ENCODE measurements at places on chromosomes 12 and 14.
A peak's percentile ranks its signal among the peaks of the same experiment; 100 is the strongest.

DNA sequence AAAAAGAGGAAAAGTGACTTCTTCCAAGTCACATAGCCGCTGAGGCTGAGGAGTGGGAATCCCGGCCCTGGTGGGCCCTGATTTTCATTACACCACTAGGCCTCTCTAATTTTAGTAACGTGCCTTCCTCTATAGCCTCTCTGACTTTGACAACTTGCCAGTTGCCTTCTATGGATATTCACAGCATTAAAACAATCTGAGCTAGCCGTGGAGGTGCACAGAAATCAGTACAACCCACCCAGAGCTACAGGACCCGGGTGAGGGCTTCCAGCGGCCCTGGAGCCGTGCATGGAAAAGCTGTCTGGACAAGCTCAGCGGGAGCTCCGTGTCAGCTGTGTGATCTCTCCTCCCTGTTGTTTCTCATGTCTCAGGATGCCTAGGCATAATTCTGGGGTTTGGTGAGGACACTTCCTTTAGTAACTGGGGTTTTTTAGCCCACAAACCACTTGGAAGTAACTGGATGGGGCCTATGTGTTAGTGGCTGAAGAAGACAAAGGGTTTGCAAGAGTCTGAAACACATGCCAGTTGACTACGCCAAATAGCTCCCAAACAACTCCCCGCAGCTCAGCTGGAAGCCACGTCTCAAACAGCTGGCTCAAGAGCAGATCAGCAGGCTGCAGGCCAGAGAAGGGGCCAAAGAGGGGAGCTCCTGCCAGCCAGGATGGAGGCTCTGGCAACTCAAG, 53.0 kb downstream of the SSH1 start:
- DNase-seq: peak; percentile 93

DNA sequence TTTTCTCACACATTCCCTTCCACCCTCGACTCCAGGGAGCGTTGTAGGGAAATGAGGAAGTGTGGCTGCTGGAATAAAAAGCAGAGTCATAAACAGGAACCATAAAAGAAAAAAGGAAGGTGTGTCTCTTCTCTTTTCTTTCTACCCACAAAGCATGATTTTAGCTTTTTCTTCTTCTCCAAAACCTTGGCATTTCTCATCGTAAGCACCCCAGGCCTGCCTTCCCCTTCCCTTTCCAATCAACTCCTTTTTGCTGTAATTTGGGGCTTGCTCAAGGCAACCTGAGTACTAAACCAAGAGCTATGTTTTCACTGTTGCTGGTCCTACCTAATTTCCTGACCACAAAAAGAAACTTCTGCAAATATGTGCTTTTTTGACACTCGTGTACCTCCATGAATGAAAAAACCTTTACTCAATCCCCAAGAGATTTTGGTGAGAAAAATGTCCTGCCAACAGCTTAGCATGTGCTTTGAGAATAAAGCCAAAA, 9.2 kb downstream of the PLBD1 start:
- no peak for DNase-seq

GRCh38 chr14:72892879-72893635, 844 bp downstream of the DPF3 start:
- no peak for DNase-seq

GRCh38 chr12:46110928-46111699, 120.7 kb upstream of the SCAF11 start:
- DNase-seq: no peak

DNA sequence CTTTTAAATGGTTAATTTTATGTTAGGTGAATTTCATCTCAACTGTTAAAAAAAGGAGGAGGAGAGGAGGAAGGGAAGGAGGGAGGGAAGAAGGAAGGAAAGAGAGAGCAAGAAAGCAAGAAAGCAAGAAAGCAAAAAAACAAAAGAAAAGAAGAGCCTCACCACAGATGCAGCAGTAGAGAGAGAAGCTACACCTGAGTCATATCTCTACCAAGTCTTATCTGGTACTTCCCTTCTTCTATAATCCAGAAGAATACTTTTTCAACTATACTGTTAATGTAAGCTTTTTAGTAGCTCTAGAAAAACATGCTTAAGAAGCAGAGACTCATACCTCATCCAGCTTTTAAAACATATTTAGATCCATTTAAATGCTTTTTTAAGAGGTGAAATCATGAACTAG, 5.6 kb upstream of the IL26 start:
- DNase-seq: no peak

DNA sequence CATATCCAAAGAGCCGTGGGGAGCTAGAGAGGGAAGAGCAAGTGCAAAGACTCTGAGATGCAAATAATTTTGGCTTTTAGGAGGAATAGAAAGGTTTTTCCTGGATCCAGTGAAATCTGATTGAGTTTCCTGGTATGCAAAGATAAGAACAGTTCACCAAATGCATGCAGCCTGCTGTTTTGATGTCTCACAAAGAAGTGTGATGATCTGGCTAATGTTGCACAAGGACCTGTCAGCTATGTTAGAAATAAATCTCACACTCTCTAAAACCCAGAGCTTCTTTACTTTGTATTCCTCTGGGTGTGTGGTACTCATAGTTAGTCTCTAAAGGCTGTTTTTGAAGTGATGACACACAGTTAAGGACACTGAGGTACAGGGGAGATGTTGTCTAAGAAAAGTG, 321.4 kb downstream of the AACS start:
- DNase-seq: no peak

GRCh38 chr14:68085742-68086141, 266.2 kb downstream of the RAD51B start:
- no peak for DNase-seq

DNA sequence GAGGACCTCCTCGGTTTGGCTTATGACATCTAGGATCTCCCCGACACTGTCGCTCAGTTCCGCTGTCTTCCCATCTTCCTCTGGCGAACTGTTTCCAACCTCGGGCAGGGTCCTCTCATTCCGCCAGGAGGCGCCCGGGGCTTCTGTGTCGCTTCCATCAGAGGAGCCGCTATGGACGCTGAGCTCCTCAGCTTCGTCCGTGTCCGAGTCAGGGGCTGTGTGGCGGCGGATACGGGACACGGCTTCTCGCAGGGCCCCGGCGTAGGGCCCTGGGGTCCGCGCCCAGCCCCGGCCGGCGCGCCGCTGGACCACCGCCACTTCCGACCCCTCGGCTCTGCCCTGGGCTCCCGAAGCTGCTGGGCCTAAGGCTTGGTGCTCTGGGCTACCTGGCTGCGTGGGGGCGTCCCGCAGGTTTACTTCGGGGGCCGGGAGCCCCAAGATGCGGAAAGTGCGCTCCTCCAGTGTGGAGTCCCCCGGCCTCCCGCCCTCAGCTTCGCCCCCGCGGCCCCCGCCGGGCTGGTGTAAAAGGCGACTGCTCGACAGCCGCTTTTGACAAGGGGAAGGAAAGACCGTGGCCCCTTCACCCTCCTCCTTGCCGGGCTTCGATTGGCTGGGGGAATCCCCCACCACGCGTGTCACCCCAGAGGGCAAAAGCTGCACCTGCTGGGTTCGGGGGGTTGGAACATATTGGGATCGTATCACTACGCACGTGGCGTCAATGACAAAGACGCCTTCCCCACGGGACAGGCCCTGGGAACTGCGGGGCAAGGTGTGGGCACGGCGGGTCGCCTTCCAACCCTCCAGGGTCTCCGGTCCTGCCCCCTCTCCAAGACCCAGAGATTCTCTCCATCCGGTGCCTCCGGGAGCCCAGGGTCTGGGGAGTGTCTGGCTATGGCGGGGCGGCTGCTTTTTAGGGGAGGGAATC, 2.1 kb downstream of the DDN start:
- peak; percentile 57 for DNase-seq

DNA sequence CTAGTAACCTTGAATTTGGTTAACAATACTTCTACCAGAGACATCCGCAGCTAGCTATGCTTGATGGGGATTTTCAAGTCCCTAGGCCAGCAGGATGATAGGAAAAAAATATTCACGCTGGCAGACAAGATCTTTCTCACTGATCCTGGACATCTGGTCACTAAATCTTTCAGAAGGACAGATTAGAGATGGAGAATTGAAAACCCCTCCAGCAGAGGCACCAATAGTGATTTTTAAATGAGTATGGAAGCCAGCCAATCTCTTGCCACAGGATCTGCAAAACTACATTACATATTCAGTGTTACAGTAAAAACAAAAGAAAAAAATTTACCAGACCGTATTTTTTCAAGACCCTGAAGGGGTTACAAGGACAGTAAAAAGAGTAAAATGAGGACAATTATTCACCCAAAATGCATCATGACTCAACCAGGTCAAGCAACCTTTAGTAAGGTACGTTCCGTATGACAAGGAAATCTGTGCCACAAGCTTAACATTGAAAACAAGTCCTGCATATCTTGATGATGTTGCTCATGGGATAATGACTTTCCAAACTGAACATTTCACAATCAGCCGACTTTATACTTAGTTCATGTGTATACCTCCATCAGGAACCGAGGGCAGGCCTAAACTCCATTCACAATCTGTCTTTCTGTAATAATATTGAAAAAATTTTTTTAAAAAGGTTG, 239.5 kb downstream of the GXYLT1 start:
- no peak for DNase-seq
